ENCODE measurements at places on chromosomes 7 and 10. TPM values are rescaled to one million over a fixed set of nuclear protein-coding genes. Genes with fewer than 3 reads are reported as not detected.

Gene HABP2
- total RNA-seq: not detected

Gene CCDC146
- 5.3 TPM for total RNA-seq

Gene NUTM2E
- 0.20 TPM for total RNA-seq

Gene EBLN1
- total RNA-seq: not detected

Gene ZNF92
- 15.9 TPM for total RNA-seq

Gene OPALIN
- not detected for total RNA-seq

Gene BAZ1B
- total RNA-seq: 77.4 TPM

Gene HERC4
- 57.3 TPM for total RNA-seq

Gene PDK4
- total RNA-seq: not detected

Gene VENTX
- total RNA-seq: not detected

Gene LRRC17
- total RNA-seq: not detected

Gene FANK1
- total RNA-seq: not detected

Gene AGAP5
- 9.0 TPM for total RNA-seq

Gene MMRN2
- total RNA-seq: not detected

Gene TRIM50
- total RNA-seq: not detected

Gene CTAGE8
- 1.6 TPM for total RNA-seq

Gene MMD2
- not detected for total RNA-seq

Gene STEAP1
- not detected for total RNA-seq

Gene ZNF365
- total RNA-seq: not detected

Gene CALCR
- not detected for total RNA-seq

Gene CAPZA2
- total RNA-seq: 129 TPM

Gene SPOCK2
- total RNA-seq: 412 TPM

Gene STK31
- total RNA-seq: 0.29 TPM

Gene PPP1R17
- not detected for total RNA-seq

Gene CPA4
- not detected for total RNA-seq

Gene NUTM2D
- total RNA-seq: 2.6 TPM

Gene COL17A1
- not detected for total RNA-seq

Gene JAKMIP3
- 0.31 TPM for total RNA-seq

Gene CHAT
- total RNA-seq: not detected

Gene ACSL5
- 51.6 TPM for total RNA-seq

Gene EIF4EBP2
- 63.4 TPM for total RNA-seq

Gene SPDYE8
- not detected for total RNA-seq

Gene GTF2IRD1
- total RNA-seq: 2.5 TPM

Gene CACNA2D1
- not detected for total RNA-seq

Gene ITIH5
- not detected for total RNA-seq

Gene SFMBT2
- total RNA-seq: 32.4 TPM

Gene BMS1
- 15.8 TPM for total RNA-seq

Gene INTS15
- 38.6 TPM for total RNA-seq

Gene MARVELD1
- 3.2 TPM for total RNA-seq

Measured in activated naive CD4-positive, alpha-beta T cell treated with anti-CD3 and anti-CD28 coated beads, Interleukin-2, amount 10 ng/mL, durations not matched to agents 5 hours and 36 hours (primary cell).